ENCODE measurements at places on chromosomes 3 and 15. TPM values are rescaled to one million over a fixed set of nuclear protein-coding genes. Genes with fewer than 3 reads are reported as not detected.

DNA sequence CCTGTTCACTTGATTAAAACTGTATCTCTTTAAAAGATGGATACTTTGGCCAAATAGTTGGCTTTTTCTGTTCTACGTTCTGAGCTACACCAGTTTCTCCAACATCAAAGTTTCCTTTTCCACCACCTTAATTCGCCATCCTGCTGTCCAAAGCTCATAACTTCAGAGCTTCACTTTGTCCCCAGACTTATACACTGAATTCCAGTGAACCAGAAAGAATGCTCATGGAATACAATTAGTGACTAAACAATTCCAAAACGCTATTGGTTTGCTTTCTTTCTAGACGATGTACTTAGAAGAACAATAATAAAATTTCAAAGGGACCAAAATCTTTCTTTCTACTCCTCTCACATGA, 23.2 kb downstream of the GPR15 start:
- H3K4me1 ChIP-seq = no peaks in the 10 kb centered on the region
- no peaks in the 10 kb centered on the region for H3K36me3 ChIP-seq
- DNase-seq = no peak
- no peak overlapping the region for H3K27ac ChIP-seq
- no peaks in the 10 kb centered on the region for H3K27me3 ChIP-seq
- H3K4me3 ChIP-seq = no peak overlapping the region

DNA sequence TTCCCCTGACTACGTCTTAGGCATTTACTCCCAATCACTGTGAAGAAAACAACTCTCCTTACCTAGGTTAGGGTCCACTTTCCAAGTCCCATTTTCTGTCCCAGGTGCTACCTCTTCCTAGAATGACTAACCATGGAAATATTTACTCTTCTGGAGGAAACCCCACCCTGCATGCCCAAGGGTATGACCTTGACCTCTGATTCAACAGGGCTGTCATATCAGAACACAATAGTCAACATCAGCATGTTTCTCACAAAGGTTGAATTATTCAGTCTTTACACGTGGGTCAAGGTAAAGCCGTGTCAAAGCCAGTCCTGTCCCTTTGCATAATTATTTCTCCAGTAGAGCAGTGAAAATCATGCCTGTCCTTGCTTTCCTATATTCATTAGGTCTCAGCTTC, 4.3 kb upstream of the FRMD5 start:
- H3K4me3 ChIP-seq = no peak overlapping the region
- H3K27me3 ChIP-seq = peaks cover 1% of the 10 kb centered on the region
- DNase-seq = no peak

- no peak overlapping the region for H3K27ac ChIP-seq
- no peak for DNase-seq
- no peaks in the 10 kb centered on the region for H3K36me3 ChIP-seq
- H3K4me3 ChIP-seq = no peak overlapping the region
Measured at GRCh38 chr3:10602769-10603768, 97.7 kb upstream of the ATP2B2 start.

- H3K4me3 ChIP-seq = no peak overlapping the region
- DNase-seq = no peak
- H3K27me3 ChIP-seq = no peaks in the 10 kb centered on the region
- H3K36me3 ChIP-seq = no peaks in the 10 kb centered on the region
Measured at GRCh38 chr3:169105561-169105960, 558.0 kb downstream of the MECOM start.

DNA sequence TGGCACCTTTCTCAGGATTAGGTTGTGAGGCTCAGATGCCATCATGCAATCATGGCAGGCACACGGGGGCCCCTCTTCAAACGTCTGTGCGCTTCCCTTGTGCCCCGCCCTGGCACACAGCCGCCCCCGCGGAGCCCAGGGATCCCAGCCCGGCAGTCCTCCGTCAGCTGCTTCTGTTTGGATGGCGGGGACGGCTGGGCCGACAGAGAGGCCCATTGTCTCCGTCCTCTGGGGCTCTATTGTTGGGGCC, 849 bp upstream of the HDAC11 start:
- no peaks in the 10 kb centered on the region for H3K27me3 ChIP-seq
- H3K4me1 ChIP-seq = peaks cover 49% of the 10 kb centered on the region
- no peaks in the 10 kb centered on the region for H3K36me3 ChIP-seq
- peak; percentile 55 for DNase-seq

DNA sequence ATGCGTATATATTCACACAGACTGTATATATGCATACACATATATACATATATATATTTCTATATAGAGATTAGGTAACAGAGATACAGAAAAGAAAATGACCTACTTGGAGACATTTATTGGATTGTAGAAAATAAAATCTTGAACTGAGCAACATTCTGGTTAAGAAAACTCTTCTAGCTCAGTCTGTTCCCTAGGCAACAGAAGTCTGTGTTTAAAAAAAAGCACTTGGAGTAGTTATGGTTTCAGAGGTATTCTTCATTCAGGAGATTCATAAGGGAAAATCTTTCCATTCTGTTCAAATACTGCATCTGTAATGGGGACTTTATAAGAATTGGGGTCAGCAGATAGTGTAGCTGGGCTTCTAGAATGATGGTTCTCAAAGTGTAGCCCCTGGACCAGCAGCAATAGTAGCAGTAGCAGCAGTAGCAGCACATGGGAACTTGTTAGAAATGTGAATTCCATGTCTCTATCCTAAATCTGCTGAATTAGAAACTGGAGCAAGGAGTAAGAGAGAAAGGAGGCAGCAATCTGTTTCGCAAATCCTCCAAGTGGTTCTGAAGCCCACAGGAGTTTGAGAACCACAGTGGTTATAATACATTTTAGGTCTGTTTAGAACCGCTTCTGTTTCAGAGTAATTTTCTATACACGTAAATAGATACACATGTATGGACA, 112.8 kb upstream of the TMEM108 start:
- DNase-seq = no peak
- no peak overlapping the region for H3K27ac ChIP-seq
- H3K4me1 ChIP-seq = no peaks in the 10 kb centered on the region
- no peak overlapping the region for H3K4me3 ChIP-seq
- no peaks in the 10 kb centered on the region for H3K27me3 ChIP-seq

DNA sequence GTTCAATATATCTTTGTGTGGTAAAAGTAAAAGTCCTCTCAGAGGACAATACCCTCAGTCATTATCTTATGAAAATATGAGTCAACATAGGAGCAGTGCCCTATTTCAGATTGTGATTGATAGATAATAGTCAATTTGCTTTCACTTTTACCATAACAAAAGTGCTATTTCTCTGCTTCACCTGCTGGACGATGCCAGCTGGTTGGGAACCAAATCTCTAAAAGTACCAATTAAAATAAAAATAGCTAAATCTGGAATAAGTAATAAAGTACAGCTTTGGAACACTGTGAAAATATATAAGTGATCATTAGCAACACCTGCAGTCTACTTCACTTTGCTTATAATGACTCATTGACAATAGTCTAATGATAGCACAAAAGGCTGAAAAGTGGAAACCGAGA, 390.3 kb upstream of the AGTR1 start:
- H3K27me3 ChIP-seq = no peaks in the 10 kb centered on the region
- no peaks in the 10 kb centered on the region for H3K4me1 ChIP-seq
- no peak for DNase-seq
- H3K4me3 ChIP-seq = no peak overlapping the region
- H3K36me3 ChIP-seq = no peaks in the 10 kb centered on the region

GRCh38 chr3:37923569-37924040, 61.9 kb downstream of the CTDSPL start:
- no peak for DNase-seq
- H3K36me3 ChIP-seq = no peaks in the 10 kb centered on the region
- H3K4me1 ChIP-seq = peaks cover 37% of the 10 kb centered on the region
- no peak overlapping the region for H3K27ac ChIP-seq
- H3K4me3 ChIP-seq = no peak overlapping the region

GRCh38 chr15:90082140-90082715, 20.0 kb downstream of the IDH2 start:
- peaks cover 39% of the 10 kb centered on the region for H3K36me3 ChIP-seq
- peaks cover 9% of the 10 kb centered on the region for H3K4me1 ChIP-seq
- H3K27ac ChIP-seq = no peak overlapping the region
- H3K4me3 ChIP-seq = no peak overlapping the region

GRCh38 chr3:184229394-184230080, at the start of gene VWA5B2:
TSS of gene VWA5B2 (plus strand) at chr3:184229585. CDS start at chr3:184230529, 944 bp downstream.
- H3K4me3 ChIP-seq = peak within 1 kb of the TSS; percentile 31
- no peaks in the 10 kb centered on the region for H3K36me3 ChIP-seq
- no peaks in the 10 kb centered on the region for H3K27me3 ChIP-seq
- H3K4me1 ChIP-seq = peaks cover 25% of the 10 kb centered on the region

DNA sequence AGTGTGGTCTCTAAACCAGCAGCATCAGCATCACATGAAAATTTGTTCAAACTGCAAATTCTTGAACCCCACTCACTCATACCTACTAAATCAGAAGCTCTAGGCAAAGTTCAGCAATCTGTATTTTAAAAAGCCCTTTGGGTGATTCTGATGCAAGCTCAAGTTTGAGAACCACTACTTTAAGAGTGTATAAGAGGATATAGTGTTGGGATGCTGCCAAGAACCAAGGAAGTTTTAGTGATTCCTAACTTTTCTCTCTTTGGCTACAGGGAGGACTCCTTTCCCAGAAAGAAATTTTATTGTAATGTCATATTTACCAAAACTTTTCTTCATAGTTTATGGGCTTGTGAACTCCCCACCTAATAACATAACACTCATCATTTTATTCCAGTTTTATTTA, 422.2 kb downstream of the TBC1D5 start:
- no peak overlapping the region for H3K4me3 ChIP-seq
- H3K36me3 ChIP-seq = no peaks in the 10 kb centered on the region
- H3K27ac ChIP-seq = no peak overlapping the region
- H3K27me3 ChIP-seq = no peaks in the 10 kb centered on the region

DNA sequence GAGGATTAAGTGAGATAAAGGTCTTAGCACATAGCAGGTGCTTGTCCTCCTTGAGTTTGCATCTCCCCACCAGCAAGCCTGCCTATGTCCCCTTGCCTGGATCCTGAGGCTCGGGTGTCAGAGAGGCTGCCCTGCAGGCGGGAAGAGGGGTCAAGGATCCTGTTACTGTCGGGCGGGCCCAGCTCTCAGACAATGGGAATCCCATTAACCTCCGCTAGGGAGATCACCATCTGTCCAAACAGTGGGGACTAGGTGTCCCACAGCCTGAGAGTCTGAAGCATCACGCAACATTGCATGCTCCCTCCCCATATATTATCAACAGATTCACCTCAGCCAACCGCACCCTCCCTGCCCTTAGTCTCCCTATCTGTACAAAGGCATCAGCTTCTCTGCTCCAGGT, 151.4 kb downstream of the FBLN2 start:
- no peak overlapping the region for H3K4me3 ChIP-seq
- no peaks in the 10 kb centered on the region for H3K4me1 ChIP-seq
- DNase-seq = no peak
- no peaks in the 10 kb centered on the region for H3K27me3 ChIP-seq
- no peaks in the 10 kb centered on the region for H3K36me3 ChIP-seq
- H3K27ac ChIP-seq = no peak overlapping the region

DNA sequence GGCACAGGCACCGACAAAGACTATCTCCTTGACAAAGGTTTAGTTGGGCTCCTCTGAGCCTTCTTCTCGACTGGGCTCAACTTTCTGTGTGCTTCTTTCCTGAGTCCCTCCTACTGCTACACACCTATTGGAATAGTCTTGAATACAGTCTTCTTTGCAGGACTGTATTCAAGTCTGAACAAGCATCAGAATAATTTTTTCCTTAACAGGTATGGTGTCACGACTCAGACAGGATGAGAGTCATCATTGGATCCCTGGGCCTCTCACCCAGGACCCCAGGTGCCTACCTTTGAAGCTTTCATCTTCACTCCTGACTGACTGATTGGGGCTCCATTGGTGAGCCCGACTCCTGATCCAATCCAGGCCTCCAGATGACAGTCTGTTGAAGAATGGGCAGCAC, 66.3 kb downstream of the CRYGS start:
- DNase-seq = no peak
- H3K4me3 ChIP-seq = no peak overlapping the region
- H3K36me3 ChIP-seq = no peaks in the 10 kb centered on the region

DNA sequence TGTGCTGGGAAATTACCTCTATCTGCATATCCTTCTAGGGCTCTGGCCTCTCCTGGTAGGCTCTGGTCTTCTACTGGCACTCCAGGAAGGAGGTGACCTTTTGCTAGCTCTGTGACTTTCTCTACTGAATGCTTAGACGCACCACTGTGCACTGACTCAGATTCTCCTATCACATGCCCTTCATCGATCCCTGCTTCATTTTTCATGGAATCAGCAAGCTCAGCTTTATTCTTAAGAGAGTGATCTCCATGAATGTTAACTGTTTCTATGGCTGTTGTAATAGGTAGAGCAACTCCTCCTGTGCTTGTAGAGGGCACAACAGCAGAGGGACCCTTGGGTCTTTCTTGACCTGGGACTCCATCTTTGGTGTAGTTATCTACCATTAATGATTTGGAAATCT, 106.6 kb downstream of the MAP4 start:
- H3K4me3 ChIP-seq = no peak overlapping the region
- peaks cover 17% of the 10 kb centered on the region for H3K4me1 ChIP-seq
- no peaks in the 10 kb centered on the region for H3K27me3 ChIP-seq
- no peak for DNase-seq
- H3K36me3 ChIP-seq = peaks cover 6% of the 10 kb centered on the region

DNA sequence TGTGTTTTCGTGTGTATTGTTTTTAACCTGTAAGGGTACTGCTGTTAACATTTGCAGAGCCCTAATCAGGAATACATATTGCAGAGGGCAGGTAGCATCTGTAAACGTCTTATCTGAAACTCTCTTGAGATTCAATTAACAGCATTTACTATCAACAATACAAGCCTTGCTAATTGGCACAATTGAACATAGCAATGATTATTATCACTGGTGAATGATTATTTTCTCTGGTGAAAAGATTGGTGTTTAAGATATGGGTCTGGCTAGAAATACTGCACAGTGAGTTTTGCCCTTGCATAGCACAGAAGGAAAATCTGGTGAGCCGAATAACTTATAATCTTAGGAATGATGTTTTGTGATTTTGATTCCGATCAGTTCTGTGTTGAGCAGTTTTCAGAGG, 5.9 kb upstream of the CNTN4 start:
- no peaks in the 10 kb centered on the region for H3K36me3 ChIP-seq
- no peaks in the 10 kb centered on the region for H3K4me1 ChIP-seq

- no peaks in the 10 kb centered on the region for H3K27me3 ChIP-seq
- H3K4me3 ChIP-seq = no peak overlapping the region
- no peaks in the 10 kb centered on the region for H3K36me3 ChIP-seq
- no peak overlapping the region for H3K27ac ChIP-seq
Measured at GRCh38 chr3:115898656-115899410, 275.5 kb downstream of the GAP43 start.

GRCh38 chr15:69979262-69979661, 118.5 kb downstream of the TLE3 start:
- no peaks in the 10 kb centered on the region for H3K36me3 ChIP-seq
- H3K27ac ChIP-seq = no peak overlapping the region
- H3K27me3 ChIP-seq = no peaks in the 10 kb centered on the region
- no peak for DNase-seq

- DNase-seq = no peak
- H3K4me1 ChIP-seq = no peaks in the 10 kb centered on the region
- no peaks in the 10 kb centered on the region for H3K36me3 ChIP-seq
- no peak overlapping the region for H3K4me3 ChIP-seq
Measured at GRCh38 chr3:182565916-182566796, 227.1 kb upstream of the ATP11B start.

The PRSS50 gene
- 3.1 TPM for total RNA-seq

The AGBL1 gene
- not detected for total RNA-seq

The TMEM45A gene
- total RNA-seq = 13.7 TPM

The RASGRP1 gene
- 15.5 TPM for total RNA-seq

The LRRK1 gene
- total RNA-seq = 12.2 TPM

The CCRL2 gene
- total RNA-seq = not detected

The FOXB1 gene
- not detected for total RNA-seq

The ENTPD3 gene
- total RNA-seq = 17.1 TPM

The GOLGA6D gene
- not detected for total RNA-seq

Data from body of pancreas (tissue), 4 donors.